Omental fat pad (tissue), 4 donors: ENCODE measurements at places on chromosomes 6 and 20.

DNA sequence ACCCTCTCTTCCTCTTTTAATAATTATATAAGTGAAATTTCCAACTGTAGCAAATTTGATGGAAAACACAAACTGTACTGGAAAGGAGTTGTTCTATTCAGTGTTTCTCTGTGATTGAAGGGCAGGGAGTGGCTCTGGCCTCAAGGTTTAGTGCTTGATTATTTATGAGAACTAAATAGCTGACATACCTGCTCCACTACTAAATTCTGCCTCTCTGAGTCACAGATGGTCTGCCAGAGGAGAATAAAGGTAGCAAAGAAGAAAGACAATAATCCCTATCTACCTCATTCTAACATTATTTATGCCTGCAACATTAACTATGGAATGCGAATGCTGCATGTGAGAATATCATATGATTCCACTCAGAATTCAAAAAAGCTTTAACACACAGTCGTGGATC lies 9.3 kb downstream of the BMP5 start:
- DNase-seq = no peak

DNA sequence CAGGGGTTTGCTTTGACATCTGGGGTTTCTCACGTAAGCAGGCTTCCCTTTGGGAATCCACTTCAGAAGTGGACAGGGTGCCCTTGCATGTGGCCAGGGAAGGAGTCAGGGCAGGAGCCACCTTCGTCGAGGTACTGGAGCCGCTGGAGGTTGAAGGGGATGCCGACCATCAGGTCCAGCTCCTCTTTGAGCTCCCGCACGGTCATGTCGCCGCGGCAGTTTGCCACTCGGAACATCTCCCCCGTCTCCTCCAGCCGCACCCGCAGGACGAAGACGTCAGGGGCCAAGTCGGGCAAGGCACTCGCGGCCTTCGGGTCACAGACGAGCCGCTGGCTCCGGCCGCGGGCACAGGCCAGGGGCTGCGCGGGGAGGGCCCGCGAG lies 360 bp downstream of the ANKRD60 start:
- no peak for DNase-seq

GRCh38 chr6:106858653-106859092 lies 115.9 kb downstream of the CD24 start:
- DNase-seq = no peak

DNA sequence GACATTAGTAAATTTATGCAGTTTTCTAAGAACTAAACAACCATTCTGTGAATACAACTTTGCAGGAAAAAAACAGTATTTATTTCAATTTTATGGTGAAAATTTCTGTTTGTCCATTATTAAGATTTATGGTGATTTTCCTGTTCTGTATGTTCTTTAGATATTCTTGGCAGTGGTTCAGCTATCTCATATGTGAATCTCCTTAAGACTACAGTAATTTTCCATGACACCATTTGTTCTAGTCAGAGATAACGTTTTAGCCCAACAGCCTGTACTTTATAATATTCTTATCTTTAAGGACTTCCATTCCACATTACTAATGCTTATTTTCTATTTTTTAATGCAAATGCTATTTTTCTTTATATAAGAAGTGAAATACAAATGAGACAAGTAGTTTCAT lies 504.0 kb downstream of the RFPL4B start:
- no peak for DNase-seq

GRCh38 chr6:7249391-7249790 lies 63.6 kb downstream of the SSR1 start:
- DNase-seq = no peak

DNA sequence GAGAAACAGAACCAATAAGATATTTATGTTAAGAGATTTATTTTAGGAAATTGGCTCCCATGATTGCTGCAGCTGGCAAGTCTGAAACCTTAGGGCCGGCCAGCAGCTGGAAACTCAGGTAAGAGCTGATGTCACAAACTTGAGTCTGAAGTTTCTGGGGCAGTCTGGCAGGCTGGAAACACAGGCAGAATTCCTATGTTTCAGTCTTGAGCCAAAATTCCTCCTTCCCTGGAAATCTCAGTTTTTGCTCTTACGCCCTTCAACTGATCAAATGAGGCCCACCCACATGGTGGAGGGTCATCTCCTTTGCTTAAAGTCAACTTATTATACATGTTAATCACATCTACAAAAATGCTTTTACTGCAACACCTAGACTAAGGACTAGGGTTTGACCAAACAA lies 184.1 kb downstream of the SOD2 start:
- no peak for DNase-seq

GRCh38 chr6:91155129-91155785 lies 568.4 kb upstream of the MAP3K7 start:
- no peak for DNase-seq

- DNase-seq = no peak
Measured at GRCh38 chr6:118206221-118206620, 299.2 kb downstream of the SLC35F1 start.

GRCh38 chr20:2005831-2006426 lies 12.1 kb upstream of the PDYN start:
- peak; percentile 37 for DNase-seq

GRCh38 chr6:44462797-44463727 lies 75.6 kb downstream of the CDC5L start:
- DNase-seq = no peak

DNA sequence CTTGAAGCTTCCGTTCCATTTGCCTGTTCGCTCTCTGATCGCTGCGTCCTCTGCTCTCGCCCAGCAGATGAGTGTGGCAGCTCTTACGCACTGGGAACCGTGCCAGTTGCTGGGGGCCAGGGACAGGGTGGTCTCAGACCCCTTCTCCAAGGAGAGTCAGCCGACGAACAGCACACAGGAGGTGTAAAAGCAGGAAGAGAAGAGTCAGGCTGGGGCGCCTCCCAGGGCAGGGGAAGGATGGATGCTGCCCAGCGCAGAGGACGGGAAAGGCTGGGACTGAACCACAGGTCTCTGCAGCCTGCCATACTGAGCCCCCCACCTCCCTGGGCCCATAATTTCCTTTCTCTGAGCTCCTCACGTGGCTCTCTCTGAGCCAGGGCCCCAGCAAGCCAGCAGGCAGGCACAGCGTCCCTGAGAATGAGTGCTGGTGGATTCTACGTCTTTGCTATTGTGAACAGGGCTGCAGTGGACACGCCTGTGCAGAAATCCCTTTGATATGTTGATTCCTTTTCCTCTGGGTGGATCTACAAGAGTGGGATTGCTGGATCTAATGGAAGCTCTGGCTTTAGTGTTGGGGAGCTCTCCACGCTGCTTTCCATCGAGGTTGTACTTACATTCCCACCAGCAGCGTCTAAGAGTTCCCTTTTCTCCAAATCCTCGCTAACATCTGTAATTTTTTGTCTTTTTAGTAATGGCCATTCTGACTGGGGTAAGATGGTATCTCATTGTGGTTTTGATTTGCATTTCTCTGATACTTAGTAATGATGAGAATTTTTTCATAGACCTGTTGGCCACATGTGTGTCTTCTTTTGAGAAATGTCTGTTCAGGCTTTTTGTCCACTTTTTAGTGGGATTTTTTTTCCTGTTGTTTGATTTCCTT lies 104.1 kb downstream of the PSMB1 start:
- no peak for DNase-seq

GRCh38 chr6:168032005-168032760 lies 34.7 kb downstream of the KIF25 start:
- DNase-seq = no peak

GRCh38 chr20:64152906-64153305 lies 11.3 kb upstream of the MYT1 start:
- DNase-seq = no peak

- no peak for DNase-seq
Measured at GRCh38 chr6:170535004-170535403, 18.1 kb downstream of the PSMB1 start.

GRCh38 chr20:49705358-49705757 lies 8.3 kb downstream of the B4GALT5 start:
- no peak for DNase-seq

- no peak for DNase-seq
Measured at GRCh38 chr6:149483849-149484655, 762 bp downstream of the ZC3H12D start.

DNA sequence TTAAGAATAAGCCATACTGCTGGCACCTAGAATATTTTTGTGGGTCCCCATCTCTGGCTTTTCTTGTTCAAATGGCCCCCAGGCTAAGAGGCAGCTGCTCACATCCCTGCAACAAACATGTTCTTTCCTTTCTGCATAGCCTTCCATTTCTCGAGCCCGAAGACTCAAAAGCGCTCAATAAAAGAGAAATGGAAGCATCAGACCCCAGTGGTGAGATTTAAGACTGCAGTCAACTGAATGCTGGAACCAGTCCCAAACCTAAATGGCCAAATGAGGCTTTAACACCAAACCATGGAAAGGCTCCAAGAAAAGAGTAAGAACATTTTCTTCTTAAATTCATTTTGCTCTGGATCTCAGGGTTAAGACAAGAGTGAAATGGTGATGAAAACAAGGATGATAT lies 122.1 kb upstream of the TRAF3IP2 start:
- DNase-seq = no peak

DNA sequence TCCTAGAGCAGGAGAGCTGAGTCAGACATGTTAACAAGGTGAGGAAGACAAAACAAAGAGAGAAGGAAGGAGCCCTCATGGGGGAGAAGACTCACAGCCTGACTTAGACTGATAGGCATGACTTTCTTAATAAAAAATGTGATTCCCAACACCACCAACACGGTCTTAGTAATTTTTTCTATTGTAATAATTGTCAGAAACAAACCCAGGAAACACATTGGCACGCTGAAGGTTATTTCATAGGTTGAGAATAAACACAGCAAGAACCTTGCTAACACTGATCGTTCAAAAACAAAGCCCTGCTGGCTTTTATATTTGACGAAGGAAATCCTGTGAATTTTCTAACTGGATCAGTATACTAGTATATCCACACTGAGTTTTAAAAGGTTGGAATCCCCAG lies 286.8 kb downstream of the HACE1 start:
- DNase-seq = no peak

GRCh38 chr20:52965380-52965779 lies 6.8 kb upstream of the TSHZ2 start:
- DNase-seq = no peak

GRCh38 chr6:150395388-150396009 lies 26.7 kb downstream of the IYD start:
- DNase-seq = no peak

- DNase-seq = no peak
Measured at GRCh38 chr6:144786825-144787224, 501.7 kb downstream of the UTRN start.

GRCh38 chr6:35161776-35162607 lies 20.9 kb upstream of the TCP11 start:
- DNase-seq = no peak

DNA sequence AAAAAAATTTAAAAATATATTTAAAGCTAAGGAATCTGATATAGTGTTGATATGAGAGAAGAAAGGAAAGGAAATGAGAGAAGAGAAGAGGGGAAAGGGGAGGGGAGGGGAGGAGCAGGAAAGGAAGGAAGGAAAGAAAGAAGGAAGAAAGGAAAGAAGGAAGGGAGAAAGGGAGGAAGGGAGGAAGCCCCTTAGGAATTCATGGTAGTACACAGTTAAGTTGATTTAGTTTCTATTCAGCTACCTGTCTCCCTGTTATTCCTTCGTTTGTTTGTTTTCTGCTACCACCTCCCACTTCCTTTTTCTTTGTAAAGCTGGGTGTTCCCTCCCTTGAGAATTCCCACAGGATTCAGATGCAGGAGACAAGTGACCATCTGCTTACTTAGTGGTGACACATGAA lies 1025.4 kb upstream of the FLRT3 start:
- DNase-seq = no peak

- DNase-seq = no peak
Measured at GRCh38 chr6:20271818-20272217, 59.5 kb upstream of the MBOAT1 start.

DNA sequence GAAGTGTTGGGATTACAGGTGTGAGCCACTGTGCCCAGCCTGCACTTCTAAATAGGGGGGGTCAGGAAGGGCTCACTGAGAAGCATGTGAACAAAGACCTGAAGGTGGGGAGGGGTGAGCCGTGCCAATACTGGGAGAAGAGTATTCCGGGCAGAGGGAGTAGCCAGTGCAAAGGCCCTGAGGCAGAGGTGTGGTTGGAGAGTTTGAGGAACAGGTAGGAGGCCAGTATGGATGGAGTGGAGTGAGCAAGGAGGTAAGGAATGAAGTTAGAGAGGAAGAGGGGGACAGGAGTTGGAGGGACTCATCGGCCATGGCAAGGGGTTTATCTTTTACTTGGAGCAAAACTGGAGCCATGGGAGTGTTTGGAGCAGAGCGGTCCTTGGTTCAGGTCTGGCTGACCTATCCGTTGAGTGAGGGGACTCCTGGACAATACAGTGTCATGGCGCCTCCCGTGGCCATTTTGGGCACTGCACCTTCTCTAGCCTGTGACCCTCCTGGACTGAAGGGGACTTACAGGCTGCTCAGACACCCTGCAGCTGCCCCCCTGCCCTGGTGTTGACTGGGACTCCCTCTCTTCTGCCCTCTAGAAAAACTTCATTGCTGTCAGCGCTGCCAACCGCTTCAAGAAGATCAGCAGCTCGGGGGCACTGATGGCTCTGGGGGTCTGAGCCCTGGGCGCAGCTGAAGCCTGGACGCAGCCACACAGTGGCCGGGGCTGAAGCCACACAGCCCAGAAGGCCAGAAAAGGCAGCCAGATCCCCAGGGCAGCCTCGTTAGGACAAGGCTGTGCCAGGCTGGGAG lies 12.1 kb downstream of the FOXS1 start:
- DNase-seq = peak; percentile 93

GRCh38 chr6:69284176-69284730 lies 512.6 kb downstream of the LMBRD1 start:
- DNase-seq = no peak

- DNase-seq = no peak
Measured at GRCh38 chr6:28489366-28490204, 26.0 kb downstream of the GPX6 start.

GRCh38 chr6:159720708-159721107 lies 6.6 kb upstream of the WTAP start:
- DNase-seq = no peak

DNA sequence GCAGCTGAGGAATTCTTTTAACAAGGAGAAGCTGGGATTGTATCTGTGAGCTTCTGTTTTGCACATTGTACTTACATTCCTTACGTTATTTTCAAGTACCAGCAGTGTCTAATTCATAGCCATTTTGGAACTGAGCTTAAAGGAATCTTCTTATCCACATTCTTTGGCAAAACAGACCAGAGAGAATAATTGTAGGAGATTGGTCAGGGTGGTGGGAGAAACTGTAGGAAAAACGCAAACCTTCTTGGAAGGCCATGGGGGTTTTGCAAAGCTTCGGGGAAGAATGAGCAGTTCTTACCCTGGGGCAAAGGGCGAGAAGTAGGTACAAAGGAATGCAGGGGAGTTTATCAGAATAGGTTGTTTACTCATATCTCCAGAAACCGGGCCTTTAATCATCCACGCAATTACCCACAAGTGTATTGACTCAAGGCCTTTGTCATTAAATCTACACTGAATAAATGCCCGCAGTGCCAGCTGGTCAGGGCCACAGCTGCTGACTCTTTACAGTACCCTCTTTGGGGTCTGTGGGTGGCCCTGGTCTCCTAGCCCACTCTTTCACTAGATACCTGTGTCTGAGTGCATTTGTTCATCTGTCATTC lies 39.6 kb upstream of the SPTLC3 start:
- no peak for DNase-seq

GRCh38 chr6:137160763-137161162 lies 12.7 kb downstream of the IL22RA2 start:
- DNase-seq = no peak
